ENCODE measurements at places on chromosomes 1 and 21.

DNA sequence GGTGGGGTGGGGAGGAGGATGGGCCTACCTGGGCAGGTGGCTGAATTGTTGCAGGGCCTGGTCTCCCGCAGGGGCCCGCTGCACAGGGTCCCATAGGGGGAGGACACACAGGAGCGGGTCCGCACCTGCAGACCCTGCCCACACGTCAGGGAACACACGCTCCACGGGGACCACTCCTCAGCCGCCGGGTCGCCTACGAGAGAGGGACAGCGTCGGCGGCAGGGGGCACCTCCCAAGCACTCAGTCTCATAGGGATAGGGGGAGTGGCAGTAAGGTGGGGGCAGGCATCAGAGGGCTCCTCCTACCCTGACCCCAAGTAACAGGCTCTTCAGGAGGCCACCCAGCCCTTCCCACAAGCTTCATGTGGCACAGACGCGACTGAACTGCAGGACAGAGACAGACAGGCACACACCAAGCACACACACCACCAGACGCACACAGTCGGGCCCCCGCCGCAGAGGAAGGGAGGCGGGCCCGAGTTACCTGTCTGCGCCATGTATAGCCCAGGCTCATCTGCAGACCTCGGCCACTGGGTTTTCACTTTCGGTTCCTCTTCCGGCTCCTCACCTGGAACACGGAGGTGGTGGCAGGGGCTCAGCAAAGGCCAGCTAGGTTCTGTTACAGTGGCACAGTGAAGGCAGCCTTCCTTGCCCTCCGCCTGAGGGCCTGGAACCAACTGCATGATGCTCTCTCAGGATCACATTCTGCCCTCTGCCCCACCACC lies 19.8 kb downstream of the ADGRB2 start:
- no peak for DNase-seq

- no peak for DNase-seq
Measured at GRCh38 chr1:221316491-221317056, 425.3 kb downstream of the DUSP10 start.

GRCh38 chr1:101130673-101131072 lies 105.1 kb upstream of the DPH5 start:
- no peak for DNase-seq

DNA sequence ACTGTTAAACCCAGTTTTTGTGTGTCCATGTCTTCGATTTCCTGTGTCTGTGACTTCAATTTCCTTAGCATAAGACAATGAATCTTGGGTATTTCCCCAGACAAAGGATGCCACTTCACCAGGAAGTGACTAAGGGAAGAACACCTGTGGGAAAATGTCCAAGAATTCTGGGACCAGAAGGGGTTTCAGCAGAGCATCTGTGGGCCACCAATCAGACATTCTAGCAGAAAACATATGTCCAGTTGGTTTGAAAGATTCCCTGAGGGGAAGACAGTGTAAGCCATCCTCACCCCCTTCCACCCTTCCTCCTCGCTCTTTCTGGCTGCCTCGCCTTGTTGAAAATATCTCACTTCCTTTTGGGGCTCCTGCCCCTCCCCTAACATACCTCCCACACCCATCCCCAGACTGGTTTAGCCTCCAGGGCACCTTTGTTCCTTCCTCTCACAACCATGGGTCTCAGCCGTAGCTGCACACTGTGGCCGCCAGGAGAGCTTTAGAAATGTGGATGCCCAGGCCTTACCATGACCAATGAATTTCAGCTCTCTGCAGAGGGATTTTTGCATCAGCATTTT lies 25.5 kb upstream of the IFNAR1 start:
- DNase-seq: no peak

- no peak for DNase-seq
Measured at GRCh38 chr1:187634940-187635339, 806.2 kb downstream of the PLA2G4A start.

DNA sequence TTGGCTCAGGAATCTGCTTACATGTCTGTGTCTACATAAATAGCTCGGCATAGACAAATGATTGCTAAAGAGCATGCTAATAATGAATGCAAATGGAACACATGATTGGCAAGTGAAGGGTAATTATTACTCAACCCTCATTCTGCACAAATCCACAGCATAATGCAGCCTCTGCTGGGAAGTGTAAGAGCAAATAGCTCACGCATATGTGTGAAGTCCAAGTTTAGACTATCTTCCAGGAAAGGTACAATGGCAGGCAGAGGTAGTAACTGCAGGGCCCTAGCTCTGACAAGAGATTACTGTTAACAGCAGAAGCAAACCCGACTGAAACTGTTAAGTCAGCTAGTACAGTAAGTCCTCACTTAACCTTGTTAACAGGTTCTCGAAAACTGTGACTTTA lies 7.0 kb upstream of the IL6R start:
- DNase-seq: no peak

GRCh38 chr1:175794586-175794985 lies 51.2 kb upstream of the TNR start:
- no peak for DNase-seq

DNA sequence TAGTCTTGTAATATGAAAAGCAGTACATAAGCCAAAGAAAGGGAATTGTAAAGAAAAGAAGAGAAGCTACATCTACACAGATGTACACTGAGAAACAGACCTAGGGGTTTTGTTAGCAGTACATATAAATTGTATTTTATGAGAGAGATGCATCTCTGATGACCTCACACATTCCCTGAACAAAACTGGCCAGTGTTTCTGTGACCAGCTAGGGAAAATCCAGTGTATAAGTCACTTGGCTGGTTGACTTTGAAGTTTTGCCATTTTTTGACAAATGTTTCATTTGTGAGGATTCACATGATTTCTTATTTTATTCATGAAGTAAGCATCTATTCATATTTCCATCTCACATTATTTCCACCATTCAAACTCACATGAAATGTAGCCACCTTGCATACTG lies 28.3 kb upstream of the DYNLT5 start:
- no peak for DNase-seq

- no peak for DNase-seq
Measured at GRCh38 chr1:34427170-34427569, 250.5 kb downstream of the C1orf94 start.

DNA sequence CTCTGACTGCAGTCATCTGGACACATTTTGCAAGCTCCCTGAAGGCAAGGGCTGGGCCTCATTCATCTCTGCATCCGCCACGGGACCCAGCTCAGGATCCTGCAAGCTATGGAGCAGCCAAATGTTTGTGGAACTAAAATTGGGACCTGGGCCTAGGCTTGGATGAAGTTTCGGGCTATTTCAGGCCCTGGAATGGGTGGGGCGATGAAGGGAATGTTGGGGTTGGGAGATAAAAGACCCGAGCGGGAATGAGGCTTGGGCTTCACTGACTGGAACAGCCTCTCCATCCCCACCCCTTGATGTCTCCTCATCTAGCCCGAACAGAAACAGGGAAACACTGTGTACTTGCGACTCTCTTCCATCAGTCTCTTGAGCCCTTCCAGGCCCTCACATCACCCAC lies 7.3 kb upstream of the AHCYL1 start:
- DNase-seq: no peak

GRCh38 chr1:217660353-217661062 lies 29.4 kb downstream of the SPATA17 start:
- no peak for DNase-seq

DNA sequence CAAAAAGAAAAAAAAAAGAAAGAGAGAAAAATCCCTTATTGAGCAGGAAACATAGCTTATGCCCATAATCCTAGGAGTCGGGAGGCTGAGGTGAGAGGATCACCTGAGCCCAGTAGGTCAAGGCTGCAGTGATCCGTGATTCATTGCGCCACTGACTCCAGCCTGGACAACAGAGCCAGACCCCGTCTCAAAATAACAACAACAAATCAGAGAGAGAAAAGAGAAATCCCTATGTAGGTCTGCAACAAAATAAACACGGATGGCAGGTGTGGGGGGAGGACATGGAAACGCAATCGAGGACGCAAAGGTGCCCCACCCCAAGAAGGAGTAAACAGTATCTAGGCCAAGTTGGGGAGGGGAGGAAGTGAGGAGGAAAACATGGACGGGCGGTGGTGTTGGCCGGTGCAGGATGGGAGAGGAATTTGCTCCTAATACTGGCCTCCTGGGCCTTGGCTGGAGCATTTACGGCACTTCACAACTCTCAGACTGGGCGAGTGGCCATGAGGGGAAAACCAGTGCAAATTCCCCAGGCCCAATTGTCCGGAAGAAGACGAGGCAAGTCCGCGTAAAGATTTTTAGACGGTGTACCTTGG lies 609 bp upstream of the CHTOP start:
- DNase-seq: no peak

All from stimulated activated CD8-positive, alpha-beta memory T cell treated with anti-CD3 and anti-CD28 coated beads, Interleukin-15, amount 100 ng/mL, for 24 hours (primary cell).